ENCODE measurements at places on chromosomes 6 and 20.

- DNase-seq: no peak
Observed at GRCh38 chr20:1489764-1490436, 1.3 kb downstream of the SIRPB2 start.

GRCh38 chr20:24619212-24619611, 149.8 kb downstream of the SYNDIG1 start:
- no peak for DNase-seq

GRCh38 chr6:79180052-79180451, 54.4 kb downstream of the HMGN3 start:
- DNase-seq: no peak

GRCh38 chr6:70411542-70412251, 1.6 kb upstream of the FAM135A start:
- DNase-seq: no peak

DNA sequence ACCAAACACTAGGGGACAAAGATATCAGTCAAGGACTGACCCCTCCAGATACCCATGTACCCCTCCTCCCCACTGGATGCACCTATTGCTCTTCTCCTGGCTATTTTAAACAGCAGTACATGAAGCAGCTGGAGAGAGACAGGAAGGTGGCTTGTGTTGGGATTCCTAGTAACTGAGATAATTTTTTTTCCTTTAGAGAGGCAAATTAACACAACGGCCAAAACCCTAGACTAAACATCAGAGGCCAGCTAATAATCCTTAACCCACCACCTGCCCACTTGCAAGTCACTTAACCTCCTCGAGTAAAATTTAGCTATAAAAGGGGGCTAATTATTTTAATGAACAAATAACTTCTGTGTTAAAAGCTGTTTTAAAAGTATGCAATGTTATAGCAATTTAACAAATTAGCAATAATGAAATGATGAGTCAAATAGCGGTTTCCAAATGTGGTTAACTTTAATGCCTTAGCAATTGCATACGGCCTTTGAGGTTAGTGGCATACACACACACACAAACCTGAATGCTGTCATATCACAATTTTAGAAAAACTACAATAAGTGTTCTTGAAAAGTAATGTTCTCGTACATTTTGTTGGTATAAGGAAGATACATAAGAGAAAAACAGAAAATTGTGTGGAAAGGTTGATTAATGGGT, 151.7 kb downstream of the FRK start:
- DNase-seq: no peak

DNA sequence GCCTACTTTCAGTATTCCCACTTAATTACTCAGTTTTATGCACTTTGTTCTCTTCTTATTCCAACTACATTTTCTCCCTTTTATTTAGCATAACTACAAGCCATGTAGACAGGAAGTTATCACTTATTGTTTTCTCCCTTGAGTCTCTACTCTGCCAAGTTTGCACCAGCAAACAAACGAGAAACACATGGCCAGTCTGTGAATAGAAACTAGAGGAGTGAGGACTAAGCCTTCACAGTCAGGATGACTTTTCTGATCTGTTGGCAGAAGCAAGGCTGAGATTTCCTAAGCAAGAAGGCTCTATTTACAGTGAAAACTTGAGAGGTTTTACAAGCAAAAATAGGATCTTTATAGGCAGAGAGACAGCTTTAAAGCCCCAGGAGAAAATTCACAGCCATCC, 69.8 kb upstream of the TINAG start:
- no peak for DNase-seq

GRCh38 chr6:56689663-56690062, 47.0 kb upstream of the DST start:
- DNase-seq: no peak

DNA sequence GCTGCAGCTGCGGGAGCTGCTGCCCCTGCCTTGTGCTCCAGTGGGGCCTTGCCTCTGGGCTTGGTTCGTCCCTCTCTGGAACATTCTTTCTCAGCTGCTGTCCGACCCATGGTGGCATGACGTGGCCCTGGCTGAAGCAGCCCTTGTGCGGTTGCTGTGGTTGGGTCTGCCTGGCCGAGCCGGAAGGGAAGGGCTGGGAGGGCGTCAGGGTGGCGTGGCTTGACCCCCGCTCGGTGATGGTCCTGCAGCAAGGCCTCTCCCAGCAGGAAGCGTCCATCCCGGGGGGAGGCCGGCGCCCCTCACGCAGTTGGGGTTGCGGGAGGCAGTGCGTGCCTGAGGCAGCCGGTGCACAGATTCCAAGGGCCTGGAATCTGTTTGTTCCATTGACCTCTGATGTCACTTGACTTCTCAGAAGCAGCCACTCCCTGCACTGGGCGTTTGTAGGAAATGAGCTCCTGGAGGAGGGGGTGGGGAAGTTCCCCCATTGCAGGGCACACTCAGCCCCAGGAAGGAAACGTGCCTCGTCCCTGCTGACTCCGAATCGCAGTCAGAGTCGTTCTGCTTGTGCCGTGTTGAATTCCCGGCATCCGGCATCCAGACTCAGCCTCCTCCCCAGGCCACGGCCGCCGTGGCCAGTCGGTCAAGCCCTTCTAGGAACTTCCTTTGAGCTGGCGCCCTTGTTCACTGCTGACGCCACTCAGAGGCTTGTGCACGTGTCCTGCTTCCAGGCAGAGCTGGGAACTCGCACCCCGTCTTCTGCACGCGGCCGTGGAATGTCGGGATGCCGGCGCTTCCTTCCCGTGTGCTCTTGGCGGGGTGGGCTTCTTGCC, 9.7 kb upstream of the TNFRSF6B start:
- no peak for DNase-seq

- no peak for DNase-seq
Observed at GRCh38 chr6:30834646-30835045, 49.7 kb upstream of the DDR1 start.

GRCh38 chr6:41257369-41258195, 28.9 kb downstream of the TREM1 start:
- no peak for DNase-seq

GRCh38 chr20:42749556-42749955, 440.1 kb downstream of the PTPRT start:
- no peak for DNase-seq

DNA sequence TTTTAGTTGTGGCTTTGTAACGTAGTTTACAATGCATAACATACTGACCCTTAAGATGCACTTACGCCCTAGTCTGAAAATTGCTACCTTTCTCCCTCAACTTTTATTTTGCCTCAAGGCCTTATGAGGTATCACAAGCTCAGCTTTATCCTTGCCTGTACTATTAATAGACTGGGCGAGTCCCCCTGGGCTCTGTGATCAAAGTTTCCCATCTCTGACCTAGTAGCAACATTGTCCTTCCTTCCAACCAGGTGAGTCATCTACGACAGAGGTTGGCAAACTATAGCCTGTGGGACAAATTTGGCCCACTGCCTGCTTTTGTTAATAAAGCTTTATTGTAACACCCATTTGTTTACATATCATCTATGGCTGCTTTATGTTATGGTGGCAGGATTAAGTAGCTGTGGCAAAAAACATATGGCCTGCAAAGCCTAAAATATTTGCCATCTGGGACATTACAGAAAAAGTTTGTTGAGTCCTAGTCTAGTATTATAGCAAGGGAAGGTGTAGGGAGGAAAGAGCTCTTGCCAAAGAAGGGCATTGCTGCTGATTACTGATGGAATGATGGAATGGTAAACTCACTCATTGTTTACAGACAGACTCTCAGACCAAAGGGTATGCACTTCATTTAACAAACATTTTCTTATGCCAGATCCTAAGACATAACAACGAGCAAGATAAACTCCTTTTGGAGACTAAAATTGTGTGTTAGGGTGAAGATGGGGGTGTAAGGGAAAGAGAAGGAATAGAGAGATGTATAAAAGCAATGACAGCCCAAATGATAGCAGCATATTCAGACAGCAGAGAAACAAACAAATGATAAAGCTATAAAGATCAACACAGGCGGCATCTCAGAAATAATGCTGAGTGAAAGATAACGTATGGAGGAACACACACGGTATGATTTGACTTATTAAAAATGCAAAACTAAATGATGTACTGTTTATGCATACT, 74.2 kb downstream of the SLC22A23 start:
- no peak for DNase-seq

DNA sequence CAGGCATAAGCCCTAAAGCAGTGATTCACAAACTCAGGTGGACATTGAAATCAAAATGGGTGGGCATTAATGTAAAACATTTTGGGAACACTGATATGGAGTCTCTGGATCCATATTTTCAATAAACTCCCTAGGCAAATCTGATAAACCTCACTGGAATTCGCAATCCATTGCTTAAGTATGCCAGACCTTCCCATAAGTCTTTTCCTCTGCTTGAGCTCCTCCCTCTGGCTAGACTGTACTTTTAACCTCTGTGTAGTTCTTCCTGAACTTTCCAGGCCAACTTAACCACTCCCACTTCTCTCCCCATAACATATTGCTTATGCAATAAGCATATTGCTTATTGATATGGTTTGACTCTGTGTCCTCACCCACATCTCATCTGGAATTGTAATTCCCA, 629.7 kb upstream of the IMPG1 start:
- no peak for DNase-seq

- no peak for DNase-seq
Observed at GRCh38 chr6:125668071-125668470, 81.4 kb upstream of the HEY2 start.

DNA sequence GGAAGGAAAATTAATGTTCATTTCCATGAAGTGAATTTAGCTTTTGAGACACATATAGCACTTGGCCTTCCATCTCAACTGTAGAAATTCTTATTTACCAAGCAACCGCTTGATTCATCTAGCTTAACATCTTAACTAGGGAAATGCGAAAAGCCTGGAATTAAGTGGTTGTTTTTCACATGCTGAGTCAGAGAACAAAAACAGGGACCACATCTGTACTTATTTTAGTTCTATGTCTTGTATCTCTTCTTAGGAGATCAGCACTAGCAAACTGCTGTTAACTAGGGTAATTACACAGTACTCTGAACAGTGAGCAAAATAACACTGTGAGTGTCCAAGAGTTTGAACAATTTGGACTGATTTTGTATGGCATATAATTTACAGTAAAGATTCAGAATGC, 590.9 kb upstream of the NRSN1 start:
- no peak for DNase-seq

DNA sequence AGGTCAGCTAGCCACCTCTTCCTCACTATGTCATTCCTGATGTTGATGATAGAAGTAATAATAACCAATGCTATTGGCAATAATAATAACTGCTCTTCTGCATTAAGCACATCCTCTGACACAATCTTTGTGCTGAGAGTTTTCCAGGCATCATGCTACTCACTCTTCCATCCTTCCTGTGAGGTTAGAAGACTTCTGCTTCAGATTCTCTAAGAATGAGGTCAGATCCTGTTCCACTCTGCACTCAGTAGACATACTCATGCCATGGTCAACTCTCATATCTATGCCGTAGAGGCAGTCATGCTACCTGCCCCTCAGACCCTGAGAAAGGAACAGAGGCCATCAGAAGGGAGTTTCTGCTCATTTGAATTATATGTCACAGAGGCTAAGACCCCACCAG, 98.1 kb upstream of the TOP1 start:
- DNase-seq: no peak

DNA sequence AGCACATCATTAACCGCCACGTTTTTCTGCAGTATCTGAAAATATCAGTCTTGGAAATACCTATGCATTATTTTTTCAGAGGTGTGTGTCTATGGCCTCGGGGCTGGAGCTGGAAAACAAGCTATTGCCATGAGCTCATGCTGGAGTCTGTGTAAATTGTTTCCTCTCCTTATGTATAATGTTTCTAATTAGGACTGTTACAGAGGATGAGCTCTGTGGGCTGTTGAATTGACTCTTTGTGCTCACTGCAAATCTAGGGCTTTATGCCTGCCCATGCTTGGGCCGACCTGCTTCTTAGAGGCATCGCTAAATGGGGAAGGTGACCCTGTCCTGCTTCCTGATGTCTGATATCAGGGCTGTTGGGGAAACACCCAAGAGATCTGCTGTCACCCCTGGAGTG, 80.8 kb upstream of the SLC22A16 start:
- no peak for DNase-seq

GRCh38 chr20:19660808-19661378, 97.2 kb upstream of the RIN2 start:
- no peak for DNase-seq
